ENCODE measurements at places on chromosomes 16 and 17. TPM values are rescaled to one million over a fixed set of nuclear protein-coding genes. Genes with fewer than 3 reads are reported as not detected.

CDH13 gene
- total RNA-seq, result 8.4 TPM

NAGLU gene
- 13.3 TPM for total RNA-seq

TSC2 gene
- 49.5 TPM for total RNA-seq

NPIPB13 gene
- total RNA-seq, result 11.2 TPM

TCAP gene
- total RNA-seq, result 0.40 TPM

MT1F gene
- 3.7 TPM for total RNA-seq

ESRP2 gene
- total RNA-seq, result 82.1 TPM

APRT gene
- 207 TPM for total RNA-seq

All from esophagus mucosa (tissue), 1 donor.